CD4-positive, alpha-beta T cell treated with Interleukin-6 at 100 ng/mL for 8 hours (primary cell): ENCODE measurements at places on chromosomes 3 and 15.

DNA sequence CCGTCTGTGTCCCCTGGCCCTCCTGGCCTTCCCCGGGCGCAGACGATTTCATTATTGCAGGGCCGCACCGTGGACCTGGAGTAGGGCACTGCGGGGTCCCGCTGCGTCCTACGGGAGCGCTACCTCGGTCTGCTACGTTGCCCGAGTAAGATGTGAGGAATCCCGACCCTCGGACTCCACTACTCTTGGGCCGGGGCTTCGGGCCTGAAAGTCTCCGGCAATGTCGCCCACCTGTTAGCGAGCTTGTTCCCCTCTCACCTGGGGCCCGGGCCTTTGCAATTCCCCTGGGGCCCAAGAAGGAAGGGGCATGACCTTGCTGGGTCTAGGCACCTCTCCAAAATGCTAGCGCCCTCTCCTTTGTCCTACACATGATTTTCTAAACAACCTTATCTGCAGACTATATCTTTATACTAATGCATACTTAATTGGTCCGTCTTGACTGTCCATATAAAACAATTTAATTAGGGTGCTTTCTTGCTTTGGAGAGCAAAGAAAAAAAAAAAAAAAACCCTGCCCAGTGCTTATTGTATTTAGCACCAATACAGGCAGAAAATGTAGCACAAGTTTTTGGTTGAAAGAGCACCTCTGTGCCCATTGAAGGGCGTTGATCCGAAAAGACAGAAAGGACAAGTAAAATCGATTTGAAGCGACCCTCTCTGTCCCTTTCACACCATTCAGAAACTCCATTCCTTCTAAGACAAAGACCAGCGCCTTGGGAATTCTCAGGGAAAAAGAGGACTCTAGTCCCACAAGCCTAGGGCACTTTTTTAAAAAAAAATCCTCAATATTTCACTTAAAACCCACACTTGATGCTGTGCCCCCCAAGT, 7.0 kb upstream of the NR2F2 start:
- DNase-seq, result no peak

DNA sequence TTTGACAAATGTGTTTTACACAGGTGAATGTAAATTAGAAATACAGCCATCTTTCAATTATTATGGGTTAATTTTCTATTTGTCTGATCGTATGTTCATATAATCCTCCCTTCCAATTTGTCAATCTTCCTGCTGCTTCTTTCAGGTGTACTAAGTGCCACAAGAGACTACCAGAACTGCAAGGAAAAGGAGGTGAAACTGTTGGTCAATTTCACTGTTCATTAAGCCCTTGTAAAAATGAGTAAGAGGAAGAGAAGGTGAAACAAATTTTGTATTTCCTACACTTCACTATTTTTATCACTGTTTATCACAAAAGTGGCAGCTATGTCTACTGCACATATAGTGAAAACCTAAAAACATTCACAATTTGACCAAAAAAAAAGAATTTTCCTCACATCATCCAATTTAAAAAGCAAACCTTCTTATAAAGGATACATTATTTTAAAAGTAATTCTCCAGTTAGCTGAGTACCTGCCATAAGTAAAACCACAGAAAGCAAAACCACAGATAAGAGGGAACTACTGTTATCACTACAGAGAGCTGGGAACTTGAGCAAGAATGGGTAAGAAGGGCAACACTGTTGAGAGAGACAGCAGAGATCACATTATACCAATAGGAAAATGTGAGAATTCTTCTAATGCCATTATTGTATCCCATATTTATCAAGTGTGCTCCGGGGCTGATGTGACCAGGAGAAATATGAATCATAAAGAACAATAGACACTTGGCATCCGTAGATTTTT, 163.0 kb downstream of the TBC1D5 start:
- no peak for DNase-seq

GRCh38 chr3:147113293-147114044, 292.9 kb downstream of the ZIC4 start:
- no peak for DNase-seq

DNA sequence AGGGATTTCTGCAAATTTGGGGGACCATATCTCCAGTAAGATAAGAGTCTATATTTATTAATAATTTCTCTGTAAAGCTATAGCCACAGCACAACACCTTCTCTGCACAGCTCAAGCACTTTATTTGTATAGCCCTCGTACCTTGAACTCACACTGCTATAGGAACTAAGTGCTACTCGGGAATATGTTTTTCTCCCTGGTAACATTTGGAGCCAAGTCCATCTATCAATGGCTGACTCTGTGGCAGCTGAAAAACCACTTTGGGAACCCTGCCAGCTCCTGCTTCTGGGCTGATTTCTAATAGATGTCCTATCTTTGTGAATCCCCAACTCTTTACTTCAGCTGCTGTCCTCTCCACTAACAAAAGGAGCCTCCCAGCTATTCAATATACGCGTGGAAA, 298.5 kb downstream of the GBE1 start:
- DNase-seq, result no peak

DNA sequence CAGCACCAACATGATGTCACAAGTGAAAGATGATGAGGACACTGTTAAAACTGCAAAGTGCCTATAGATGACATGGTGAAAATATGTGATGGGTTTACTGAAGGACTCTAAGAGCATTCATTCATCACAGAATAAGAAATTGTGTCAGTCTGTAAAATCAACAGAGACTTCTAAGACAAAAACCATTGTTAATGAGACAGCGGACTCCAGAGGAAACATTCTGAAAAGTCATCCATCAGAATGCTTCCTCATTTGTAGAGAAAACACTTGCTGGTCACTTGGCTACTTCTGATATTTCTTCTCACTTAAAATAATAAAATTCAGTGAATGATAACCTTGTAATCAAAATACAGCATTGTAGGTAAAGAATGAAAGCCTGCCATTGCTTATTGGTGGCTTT, 7.3 kb downstream of the PLSCR4 start:
- DNase-seq, result no peak

DNA sequence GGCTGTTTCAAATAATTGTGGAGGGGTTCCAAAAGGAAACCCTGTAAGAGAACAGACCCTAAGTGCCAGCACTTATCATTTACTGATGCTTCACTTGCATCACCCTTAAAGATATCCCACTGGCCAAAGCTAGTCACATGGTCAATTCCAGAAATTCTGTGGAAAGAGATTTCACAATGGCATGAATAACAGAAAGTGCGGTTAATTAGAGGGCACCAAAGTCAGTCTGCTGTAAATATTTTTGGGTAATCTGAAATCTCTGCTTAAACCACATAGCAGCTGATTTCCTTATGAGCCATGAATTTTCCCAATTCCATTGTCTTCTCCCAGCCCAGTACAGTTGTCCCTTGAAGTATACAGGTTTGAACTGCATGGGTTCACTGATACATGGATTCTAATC, 346.1 kb downstream of the SI start:
- DNase-seq, result no peak

DNA sequence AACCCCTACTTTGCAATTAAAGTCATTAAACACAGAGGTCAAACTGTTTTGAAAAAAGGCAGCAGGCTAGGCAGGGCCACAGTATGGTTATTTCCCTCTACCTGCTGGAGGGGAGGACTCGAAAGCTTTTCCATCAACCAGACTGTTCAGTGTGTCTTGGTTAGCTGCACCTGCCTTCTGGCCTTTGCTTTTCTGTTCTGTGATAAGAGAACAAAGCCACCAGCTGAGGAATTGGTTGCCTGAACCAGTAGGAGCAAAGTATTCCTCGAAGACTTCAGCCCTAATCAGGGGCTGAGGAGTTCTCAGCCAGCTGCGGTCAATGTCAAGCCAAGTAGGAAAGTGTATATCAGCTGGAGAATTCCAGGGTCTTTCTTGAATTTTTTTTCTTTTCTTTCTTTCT, 132.5 kb downstream of the SOX2 start:
- DNase-seq, result no peak

- no peak for DNase-seq
Measured at GRCh38 chr3:127043731-127044510, 61.0 kb downstream of the PLXNA1 start.

DNA sequence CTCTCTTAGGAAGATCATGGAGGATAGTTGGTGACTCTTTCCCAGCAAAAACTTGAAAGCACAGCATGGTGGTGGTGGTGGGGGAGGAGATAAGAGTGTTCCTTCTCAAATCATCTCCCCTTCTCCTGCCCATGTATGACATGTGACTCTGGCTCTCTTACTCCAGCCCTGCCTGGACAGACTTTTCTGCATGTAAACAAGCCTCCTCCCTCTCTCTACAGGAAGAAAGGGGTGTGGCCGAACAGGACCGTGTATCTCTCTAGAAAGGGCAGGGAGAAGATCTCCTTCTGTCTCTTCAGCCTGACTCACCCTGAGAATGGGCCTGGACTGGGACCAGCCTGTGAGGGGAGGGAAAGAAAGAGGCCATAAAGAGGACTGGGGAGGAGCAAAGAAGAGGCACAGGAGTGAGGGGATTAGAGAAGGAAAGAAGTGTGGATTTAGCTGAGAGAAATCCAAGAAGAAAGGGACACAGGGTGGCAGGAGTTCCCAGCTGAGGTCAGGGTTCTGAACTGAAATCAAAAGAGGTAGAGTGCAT, 1.5 kb downstream of the CELF6 start:
- DNase-seq, result no peak

DNA sequence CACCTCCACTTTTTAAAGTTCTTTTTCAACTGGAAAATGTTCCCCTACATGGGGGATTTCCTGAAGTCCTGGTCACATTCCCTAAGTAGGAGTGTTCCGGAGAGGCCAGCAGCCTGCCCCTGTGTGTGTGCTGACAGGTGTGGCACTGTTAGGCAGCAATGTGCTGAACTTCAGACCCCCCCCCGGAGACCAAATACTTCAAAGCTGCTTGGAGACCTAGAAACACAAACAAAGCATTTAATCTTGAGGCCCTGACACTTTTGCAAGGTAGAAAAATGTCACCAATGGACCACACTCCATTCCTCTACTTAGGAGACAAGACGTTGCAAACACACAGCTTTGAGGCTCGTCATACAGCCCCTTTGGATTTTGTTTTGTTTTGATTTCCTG, 259.6 kb upstream of the CTNNB1 start:
- no peak for DNase-seq

DNA sequence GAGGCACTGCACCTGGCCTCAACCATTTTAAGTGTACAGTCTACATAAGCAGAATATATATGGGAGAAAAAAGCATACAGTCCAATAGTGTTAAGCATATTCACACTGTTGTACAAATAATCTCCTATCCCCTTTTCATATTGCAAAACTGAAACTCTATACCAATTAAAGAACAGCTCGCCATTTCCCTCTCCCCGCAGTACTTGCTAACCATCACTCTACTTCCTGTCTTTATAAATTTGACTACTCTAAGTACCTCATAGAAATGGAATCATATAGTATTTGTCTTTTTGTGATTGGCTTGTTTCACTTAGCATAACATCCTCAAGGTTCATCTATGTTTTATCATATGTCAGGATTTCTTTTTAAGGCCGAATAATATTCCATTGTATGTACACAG, 21.6 kb upstream of the TASOR start:
- DNase-seq, result no peak

DNA sequence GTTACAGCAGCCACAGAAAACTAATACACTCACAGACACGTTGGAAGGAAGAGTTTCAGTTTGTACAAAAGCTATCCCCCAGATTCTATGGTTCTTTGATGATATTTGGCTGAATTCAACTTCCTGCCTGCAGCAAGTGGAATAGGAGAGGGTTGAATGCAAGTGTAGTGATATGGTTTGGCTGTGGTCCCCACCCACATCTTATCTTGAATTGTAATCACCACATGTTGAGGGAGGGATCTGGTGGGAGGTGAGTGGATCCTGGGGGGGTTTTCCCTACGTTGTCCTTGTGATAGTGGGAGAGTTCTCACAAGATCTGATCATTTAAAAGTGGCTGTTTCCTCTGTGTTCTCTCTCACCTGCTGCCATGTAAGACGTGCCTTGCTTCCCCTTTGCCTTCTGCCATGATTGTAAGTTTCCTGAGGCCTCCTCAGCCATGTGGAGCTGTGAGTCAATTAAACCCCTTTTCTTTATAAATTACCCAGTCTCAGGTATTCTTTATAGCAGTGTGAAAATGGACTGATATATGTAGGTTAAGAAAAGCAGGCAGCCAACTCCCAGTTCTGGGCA, 29.8 kb downstream of the NMNAT3 start:
- no peak for DNase-seq

GRCh38 chr3:4261406-4261805, 41.8 kb upstream of the SETMAR start:
- no peak for DNase-seq

DNA sequence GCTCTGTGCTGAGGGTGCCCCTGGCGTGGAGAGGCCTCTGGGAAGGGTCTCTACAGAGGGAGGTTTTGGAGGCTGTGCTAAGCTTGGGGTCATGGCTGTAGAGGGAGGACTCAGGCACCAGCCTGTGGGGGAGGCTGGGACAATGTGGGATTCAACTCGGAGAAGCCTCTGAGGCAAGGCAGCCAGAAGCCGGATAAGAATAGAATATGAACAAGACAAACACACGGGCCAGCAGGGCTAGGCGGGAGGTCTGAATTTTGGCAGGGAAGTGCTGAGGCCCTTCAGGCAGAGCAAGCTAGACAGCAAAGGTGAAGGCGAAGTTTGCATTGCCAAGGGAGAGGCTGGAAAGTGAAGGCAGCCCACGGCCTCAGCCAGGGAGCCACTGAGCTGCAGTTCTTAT, 612.1 kb upstream of the NR2F2 start:
- no peak for DNase-seq

GRCh38 chr3:70603103-70603502, 290.7 kb upstream of the MDFIC2 start:
- no peak for DNase-seq

GRCh38 chr3:140571836-140572235, 106.0 kb upstream of the TRIM42 start:
- DNase-seq, result no peak

DNA sequence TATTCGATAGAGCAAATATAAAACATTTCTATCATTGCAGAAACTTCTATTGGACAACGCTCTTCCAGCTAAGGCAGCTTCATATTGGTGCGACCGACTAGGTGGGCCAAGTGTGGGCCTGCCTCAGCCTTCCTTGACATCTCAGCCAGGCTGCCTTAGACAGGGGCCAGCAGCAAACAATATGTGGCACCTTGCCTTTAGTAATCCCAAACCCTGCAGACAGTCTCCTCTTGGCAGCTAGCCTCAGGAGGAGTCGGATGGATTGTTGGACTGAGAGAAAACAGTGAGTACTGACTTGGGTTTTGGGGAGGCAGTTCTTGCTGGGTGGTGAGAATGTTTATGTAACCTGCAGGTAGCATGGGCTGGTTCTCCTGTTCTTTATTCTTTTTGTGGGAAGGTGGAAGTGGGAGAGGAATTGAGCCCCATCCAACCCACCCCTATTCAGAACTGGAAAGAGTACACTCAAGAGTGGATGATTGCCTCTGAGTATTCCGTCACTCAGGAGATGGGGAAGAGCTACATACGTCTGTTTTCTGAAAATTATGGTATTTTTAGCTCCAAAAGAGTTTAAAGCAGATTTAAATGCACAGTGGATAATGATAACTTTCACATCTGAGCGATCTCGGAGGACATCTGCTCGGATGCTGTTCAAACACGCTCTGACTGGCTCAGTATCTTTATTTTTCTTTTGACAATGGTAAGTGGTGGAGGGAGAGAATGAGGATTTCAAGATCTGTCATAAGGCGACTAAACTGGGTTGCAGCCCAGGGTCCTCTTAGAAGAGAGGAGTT, 47.2 kb downstream of the GPD1L start:
- no peak for DNase-seq
